ENCODE measurements at places on chromosomes 7 and 10.

DNA sequence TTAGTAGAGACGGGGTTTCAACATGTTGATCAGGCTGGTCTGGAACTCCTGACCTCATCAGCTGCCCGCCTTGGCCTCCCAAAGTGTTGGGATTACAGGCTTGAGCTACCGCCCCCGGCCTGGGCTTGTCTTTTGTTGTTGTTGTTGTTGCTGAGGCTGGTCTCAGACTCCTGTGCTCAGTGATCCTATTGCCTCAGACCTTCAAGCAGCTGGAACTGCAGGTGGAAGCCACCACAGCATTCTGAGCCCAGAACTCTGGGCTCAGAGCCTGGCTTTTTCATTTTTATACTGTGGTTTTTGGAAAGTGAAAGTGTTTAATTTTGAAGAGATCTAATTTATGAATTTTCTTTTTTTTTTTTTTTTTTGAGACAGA is 16.2 kb upstream of the DNAJB6 start:
- no peak for DNase-seq

- no peak for DNase-seq
Observed at GRCh38 chr7:151114151-151115090, 28.1 kb downstream of the AGAP3 start.

- DNase-seq = no peak
Observed at GRCh38 chr10:77629775-77630506, 7.7 kb downstream of the KCNMA1 start.

DNA sequence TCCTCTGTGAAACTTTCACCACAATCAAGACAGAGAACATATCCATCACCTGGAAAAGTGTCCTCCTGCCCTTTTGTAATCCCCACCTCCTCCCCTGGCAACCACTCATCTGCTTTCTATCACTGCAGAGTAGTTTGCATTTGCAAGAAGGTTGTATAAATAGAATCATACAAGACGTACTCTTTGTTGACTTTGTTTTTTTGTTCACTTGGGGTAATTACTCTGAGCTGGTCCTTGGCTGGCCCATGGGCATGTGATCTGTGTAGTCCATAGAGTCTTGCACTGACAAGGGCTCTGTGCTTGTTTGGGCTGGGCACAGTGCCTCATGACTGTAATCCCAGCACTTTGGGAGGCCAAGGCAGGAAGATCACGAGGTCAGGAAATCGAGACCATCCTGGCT is 7.8 kb upstream of the HACD1 start:
- DNase-seq = no peak

GRCh38 chr7:966291-967069 is 8.9 kb downstream of the COX19 start:
- no peak for DNase-seq

GRCh38 chr7:112546723-112547513 is 66.1 kb downstream of the LSMEM1 start:
- no peak for DNase-seq

DNA sequence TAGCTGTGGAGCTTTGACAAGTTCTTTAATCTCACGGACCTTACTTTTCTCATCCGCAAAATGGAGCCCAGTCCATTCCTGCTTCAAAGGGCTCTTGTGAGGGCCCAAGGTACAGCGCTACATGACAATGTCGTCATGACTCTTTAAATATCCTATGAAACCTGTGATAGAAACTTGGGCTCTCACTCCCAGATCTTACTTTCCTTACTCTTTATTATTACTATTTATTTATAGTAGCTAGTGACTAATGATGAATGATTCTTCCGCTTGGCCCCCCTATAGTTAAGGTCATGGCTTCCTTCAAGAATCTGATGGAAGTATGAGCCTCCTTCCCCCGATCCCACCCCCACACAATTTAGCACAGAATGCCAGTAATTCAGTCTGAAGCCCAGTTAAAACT is 41.9 kb downstream of the RBM20 start:
- no peak for DNase-seq

GRCh38 chr10:13893926-13894325 is 307.2 kb downstream of the PRPF18 start:
- DNase-seq = no peak

DNA sequence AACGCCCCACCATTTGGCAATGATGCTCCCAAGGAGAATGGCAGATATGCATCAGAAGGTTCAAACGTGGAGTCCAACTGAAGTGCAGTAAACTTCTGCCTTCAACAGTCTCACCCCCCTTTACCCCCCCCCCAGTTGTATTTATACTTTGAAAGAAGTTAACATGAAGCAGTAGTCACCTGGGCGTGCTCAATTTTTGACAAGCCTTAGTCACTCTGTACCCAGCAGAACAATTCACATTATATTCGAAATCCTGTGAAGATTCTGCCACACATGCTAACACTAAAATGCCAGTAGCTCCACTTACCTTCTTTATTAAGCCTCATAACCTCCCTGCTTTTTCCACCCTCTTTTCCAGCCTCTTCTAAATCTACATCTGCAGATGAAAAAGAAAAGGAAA is 894 bp downstream of the ATXN7L1 start:
- DNase-seq = no peak

- no peak for DNase-seq
Observed at GRCh38 chr7:19404912-19405329, 259.7 kb upstream of the FERD3L start.

DNA sequence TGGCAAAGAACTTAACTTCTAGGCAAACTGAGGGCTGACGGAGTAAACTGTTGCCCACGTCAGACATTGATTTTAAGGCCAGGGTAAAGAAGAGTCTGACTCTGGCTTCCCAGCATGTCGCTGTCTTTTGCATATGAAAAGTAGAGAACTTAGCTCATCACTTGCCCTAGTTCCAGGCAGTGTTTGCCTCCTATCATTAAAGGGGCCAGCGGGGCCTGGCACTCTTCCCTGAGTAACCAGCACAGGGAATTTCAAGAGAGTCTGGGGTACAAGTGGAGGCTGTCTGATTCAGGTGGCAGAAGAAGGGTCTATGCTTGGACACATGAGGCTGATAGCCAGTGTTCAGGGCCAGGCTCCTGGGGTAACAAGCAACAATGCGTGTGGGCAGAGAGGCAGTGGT is 4.8 kb downstream of the DENND2A start:
- no peak for DNase-seq

- no peak for DNase-seq
Observed at GRCh38 chr10:128860574-128860973, 606.5 kb upstream of the MGMT start.

GRCh38 chr7:74084722-74085578 is 1.3 kb downstream of the LIMK1 start:
- DNase-seq = no peak

GRCh38 chr10:71367271-71367670 is 29.4 kb upstream of the CDH23 start:
- DNase-seq = no peak

Data from stimulated activated CD8-positive, alpha-beta memory T cell treated with anti-CD3 and anti-CD28 coated beads, Interleukin-7, amount 100 ng/mL, for 1 hour (primary cell).